ENCODE measurements at places on chromosomes 6 and 20.

- DNase-seq = no peak
Observed at GRCh38 chr6:118644007-118644406, 7.4 kb downstream of the CEP85L start.

DNA sequence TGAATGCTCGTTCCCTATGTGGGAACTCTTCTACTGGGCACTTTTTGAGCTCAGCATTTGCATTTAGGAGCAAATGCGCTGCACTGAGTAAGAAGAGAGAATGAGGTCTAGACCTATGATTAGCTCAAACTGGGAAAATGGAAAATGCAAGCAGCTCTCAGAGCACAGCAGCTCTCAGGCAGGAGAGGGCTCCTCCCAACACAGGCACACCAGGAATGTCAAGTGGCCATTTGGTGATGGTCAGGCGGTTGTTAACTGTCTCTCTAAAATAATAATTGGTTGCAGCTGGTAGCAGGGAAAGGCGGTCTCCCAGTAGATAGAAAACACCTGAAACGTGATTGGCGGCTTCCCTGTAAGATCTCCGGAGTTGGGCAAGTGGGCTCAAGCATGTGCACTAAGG is 162.0 kb upstream of the ECI2 start:
- no peak for DNase-seq

DNA sequence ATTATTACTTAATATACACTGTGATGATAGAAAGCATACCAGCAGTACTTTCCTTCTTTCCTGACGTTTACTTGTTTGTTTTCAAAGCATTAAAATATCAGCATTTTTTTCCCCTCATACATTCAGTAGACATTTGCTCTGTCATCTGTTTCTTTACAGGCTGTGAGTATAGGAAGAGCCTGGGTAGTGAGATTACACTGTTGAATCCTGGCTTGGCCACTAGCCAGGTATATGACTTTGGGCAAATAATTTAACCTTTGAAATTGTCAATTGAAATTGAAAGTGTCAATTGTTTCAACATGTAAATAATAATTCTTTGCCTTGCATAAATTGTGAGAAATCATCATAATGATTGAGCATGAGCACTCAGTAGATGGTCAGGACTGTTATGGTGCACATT is 336.2 kb downstream of the CDKAL1 start:
- no peak for DNase-seq

DNA sequence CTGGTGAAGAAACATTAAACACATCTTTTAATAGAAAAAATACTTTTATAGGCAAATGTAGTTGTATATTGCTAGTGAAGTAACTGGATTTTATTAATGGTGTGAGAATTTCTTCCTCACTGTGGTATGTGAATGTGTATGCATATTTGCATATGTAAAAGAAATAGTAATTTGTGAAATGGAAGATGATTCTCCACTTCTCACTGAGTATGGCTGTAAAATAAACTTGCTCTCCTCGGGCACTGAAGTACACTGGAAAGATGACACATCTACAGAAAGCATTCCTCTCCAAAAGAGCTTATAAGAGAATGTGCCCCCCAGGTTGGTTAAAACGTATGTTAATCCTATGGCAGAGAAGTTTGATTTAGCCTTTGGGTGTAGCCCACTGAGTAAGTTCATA is 155.5 kb downstream of the LPA start:
- no peak for DNase-seq

GRCh38 chr6:162294029-162294428 is 433.5 kb downstream of the PRKN start:
- no peak for DNase-seq

Measured in Ammon's horn (tissue), 1 donor.